ENCODE measurements at places on chromosomes 5 and 9. TPM values are rescaled to one million over a fixed set of nuclear protein-coding genes. Genes with fewer than 3 reads are reported as not detected.

GRCh38 chr9:123044586-123044985, 11.1 kb downstream of the GPR21 start:
- no peak for DNase-seq

- DNase-seq = no peak
Measured at GRCh38 chr5:107213025-107213424, 457.7 kb downstream of the EFNA5 start.

Gene BTNL3
- total RNA-seq = not detected

Gene WDR38
- not detected for total RNA-seq

Gene OR13C8
- not detected for total RNA-seq

GRCh38 chr5:149526845-149527590, 24.2 kb downstream of the CSNK1A1 start:
- DNase-seq = no peak

- DNase-seq = no peak
Measured at GRCh38 chr5:51684794-51685355, 301.6 kb downstream of the ISL1 start.

- DNase-seq = no peak
Measured at GRCh38 chr9:135187365-135187764, 99.9 kb downstream of the OLFM1 start.

Gene ARSI
- 0.18 TPM for total RNA-seq

- peak; percentile 85 for DNase-seq
Measured at GRCh38 chr9:135695642-135696041, 3.6 kb downstream of the SOHLH1 start.

DNA sequence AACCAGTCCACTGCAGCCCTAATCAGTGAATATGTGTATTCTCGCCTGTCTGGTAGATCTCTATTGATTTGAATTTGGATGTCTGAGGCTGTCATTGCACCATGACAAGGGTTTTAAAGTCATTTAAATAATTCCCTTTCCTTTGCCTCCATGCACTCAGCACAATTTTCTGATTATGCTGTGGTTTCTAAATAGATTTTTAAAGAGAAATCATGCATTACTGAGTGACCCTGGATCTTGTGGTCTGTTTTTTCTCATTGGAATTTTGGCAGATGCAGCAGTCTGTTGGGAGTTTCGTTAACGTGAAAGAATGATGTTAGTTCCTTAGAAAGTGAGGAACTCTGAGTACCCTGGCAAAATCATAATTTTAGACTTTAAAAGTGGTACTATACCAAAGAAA, 396.0 kb downstream of the LRRC70 start:
- DNase-seq = no peak

- DNase-seq = peak; percentile 40
Measured at GRCh38 chr5:116492776-116493175, 81.8 kb downstream of the SEMA6A start.

DNA sequence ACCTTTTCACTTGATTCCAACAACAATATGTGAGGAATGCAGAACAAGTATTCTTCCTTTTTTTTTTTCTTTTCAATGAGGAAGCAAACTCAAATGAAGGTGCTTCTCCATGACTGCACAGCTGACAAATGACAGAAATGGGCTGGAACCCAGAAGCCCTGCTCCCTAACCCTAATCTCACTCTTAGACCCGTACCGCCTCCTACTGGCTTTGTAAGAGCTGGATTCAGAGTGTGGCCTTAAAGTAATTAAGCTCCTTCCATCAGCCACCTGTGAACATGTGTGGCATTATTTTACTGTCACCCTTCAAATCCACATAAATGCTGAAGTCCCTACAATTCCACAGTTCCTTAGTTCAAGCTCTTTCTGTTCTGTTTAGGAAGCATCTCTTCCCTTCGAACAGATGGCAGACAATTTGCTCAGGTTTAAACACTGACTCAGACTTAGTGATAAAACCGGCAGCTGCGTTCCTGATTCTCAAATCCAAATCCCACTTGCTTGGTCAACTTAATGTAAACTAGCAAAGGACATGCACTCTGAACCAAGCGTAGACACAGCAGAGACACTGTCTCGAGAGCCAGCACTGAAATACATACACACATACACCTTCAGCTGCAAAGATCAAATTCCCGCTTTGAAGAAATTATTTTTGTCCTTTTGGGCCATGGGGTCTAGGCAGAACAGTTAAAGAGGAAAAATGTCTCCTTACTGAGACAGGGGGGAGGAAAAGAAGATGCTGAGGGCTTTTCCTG, 316.7 kb upstream of the TLE4 start:
- peak; percentile 92 for DNase-seq

DNA sequence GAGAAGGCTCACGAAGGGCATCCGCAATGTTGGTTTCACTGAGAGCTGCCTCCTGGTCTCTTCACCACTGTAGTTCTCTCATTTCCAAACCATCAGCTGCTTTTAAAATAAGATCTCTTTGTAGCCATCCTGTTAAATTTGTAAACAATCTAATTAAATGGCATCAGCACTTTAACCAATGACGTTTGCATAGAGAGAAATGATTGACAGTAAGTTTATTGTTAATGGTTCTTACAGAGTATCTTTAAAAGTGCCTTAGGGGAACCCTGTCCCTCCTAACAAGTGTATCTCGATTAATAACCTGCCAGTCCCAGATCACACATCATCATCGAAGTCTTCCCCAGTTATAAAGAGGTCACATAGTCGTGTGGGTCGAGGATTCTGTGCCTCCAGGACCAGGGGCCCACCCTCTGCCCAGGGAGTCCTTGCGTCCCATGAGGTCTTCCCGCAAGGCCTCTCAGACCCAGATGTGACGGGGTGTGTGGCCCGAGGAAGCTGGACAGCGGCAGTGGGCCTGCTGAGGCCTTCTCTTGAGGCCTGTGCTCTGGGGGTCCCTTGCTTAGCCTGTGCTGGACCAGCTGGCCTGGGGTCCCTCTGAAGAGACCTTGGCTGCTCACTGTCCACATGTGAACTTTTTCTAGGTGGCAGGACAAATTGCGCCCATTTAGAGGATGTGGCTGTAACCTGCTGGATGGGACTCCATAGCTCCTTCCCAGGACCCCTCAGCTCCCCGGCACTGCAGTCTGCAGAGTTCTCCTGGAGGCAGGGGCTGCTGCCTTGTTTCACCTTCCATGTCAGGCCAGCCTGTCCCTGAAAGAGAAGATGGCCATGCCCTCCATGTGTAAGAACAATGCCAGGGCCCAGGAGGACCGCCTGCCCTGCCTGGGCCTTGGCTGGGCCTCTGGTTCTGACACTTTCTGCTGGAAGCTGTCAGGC, 16.6 kb downstream of the SQSTM1 start:
- no peak for DNase-seq

DNA sequence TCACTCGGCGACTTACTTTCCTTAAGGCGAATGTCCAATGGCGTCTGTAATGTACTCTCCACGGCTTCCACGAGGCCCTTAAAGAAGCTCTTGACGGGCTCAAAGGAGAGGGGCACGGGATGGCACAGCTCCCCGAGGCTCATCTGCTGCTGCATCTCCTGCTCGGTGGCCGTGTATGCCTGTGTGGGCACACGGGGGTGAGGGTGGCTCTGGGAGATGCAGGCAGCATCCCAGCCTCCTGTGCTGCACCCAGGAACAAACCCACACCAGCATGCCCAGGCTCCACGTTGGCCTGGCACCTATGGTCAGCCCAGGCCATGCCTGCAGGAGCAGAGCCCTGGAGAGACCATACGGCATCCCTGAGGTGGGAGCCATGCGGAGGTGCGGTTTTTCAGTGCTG, 24.2 kb downstream of the TRIM14 start:
- no peak for DNase-seq

Gene CD14
- 0.38 TPM for total RNA-seq

DNA sequence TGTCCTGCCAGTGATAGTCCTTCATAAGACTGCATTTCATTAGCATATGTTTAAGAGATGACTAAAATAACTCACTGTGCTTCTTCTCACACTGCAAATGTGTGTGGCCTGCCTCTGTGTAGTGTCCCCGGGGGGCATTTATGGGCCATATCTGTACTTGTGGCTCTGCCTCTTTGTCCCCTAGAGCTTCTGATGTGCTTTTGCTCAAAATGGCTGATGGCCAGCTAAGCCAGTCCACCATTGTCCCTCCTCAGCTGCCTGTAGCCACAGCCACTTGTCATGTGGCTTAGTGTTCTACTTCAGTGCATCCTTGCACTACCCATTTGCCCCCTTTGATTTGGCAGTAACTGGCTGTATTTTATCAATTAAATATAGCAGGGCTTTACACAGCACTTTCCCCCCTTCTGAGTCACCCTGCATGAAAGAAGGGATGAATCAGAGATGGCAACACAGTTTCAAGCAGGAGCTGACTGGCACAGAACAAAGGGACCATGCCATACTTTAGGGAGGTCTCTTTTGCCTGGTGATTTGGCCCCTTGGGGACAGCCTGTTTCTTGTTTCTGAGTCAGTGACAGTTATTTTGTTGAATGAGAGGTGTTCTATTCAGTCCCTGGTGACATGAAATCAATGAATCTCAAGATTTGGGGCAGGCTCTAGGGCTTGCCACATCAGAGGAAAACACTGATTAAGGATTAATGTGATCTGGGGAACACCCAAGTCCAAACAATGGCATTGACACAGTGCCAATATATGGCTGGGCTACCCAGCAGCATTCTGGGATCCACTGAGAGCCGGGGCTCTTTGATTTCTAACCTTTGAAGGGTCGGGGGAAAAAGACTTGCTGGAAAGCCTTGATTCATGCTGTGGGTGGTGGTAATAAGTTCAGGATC, 245.5 kb downstream of the SMARCA2 start:
- DNase-seq = no peak

- no peak for DNase-seq
Measured at GRCh38 chr5:83589786-83590185, 118.2 kb downstream of the VCAN start.

DNA sequence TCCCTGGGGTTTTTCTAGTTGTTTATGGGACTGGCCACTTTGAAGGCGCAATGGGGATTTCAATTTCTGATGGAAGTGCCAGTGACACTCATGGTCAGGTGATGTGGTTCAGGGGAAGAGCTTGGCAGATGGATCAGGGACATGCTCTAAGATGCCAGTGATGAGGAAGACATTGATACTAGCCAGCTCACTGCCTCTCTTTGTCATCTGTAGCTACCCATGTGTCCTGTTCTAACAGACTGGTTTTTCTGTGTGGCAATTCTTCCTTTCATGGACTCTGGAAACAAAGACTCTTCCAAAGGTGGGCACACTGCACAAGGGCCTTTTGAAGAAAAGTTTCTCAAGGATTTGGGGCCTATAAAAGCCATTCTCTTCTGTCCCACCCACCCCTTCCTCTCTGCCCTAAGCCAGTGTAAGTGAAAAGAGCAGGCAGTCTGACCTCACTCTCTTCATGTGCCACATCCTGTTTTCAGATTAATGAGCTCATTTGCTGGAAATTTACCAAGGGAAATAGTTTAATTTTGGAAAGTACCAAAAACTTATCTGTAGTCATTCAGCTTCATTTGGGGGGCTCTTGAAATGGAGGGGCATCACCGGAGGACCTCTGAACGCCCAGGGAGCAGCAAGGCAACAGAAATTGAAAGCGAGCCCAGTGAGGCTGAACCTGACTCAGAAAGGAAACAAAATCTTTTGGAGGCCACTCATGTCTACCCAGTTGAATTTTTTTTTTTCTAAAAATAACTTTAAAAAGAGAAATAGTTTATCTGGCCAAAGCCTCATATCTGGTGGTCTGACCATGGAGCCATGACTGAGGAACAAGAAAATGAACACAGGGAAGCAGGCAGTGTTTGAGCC, 4.9 kb upstream of the TRAF1 start:
- peak; percentile 61 for DNase-seq

- DNase-seq = no peak
Measured at GRCh38 chr9:129888293-129889121, 53.2 kb downstream of the USP20 start.

DNA sequence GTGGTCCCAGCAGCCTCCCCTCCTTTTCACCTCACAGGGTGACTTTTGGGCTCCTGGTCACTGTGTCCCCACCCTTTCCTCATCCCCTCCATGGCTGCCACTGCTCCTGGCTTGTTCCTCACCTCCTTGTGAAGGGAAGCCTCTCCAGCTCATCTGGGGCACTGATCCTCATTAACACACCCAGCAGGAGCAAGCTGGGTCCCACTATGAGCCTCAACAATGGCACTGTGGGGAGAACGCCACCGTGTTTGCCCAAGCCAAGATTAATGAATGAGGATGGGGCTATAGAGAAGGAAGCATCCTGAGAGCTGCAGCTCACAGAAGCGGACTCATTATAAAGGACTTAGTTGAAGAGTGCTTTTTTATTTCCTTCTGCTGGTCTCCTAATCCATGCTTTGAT, 118.4 kb downstream of the MARCHF11 start:
- no peak for DNase-seq

Gene GDNF
- 5.9 TPM for total RNA-seq

GRCh38 chr9:97271292-97271691, 36.2 kb upstream of the CCDC180 start:
- no peak for DNase-seq

- DNase-seq = no peak
Measured at GRCh38 chr5:181217803-181218062, 5.3 kb upstream of the TRIM41 start.

Gene ADAMTSL2
- 3.3 TPM for total RNA-seq

DNA sequence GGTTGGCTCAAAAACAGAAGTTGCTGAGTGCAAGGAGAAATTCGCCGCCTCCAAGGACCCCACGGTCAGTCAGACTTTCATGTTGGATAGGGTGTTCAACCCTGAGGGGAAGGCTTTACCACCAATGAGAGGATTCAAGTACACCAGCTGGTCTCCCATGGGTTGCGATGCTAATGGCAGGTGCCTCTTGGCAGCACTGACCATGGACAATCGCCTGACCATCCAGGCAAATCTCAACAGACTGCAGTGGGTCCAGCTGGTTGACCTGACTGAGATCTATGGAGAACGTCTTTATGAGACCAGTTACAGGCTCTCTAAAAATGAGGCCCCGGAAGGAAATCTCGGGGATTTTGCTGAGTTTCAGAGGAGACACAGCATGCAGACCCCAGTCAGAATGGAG, 7.7 kb downstream of the GTF3C4 start:
- DNase-seq = no peak

DNA sequence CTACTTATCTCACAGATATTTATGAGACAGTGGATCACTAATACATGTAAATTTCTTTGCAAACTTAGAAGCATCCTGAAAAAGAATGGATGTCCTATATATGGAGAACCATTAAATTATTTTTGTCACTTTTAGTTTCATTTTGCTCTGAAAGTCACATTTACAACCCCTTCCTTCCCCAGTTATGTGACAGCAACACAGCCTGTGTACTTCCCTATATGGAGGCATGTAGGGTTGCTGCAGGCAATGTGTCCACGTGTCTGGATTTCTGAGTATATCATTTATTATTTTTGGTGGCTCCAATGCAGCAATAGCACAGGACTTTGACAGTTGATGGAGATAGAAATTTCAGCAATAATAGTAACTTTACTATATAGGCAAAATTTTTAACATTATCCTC, 156.4 kb downstream of the ST8SIA4 start:
- no peak for DNase-seq

- peak; percentile 56 for DNase-seq
Measured at GRCh38 chr5:139574641-139575312, 13.6 kb downstream of the UBE2D2 start.

Gene SHB
- total RNA-seq = 14.9 TPM

Gene PLGRKT
- total RNA-seq = 7.9 TPM

GRCh38 chr9:69131682-69132081, 42.4 kb upstream of the TJP2 start:
- no peak for DNase-seq
